ENCODE measurements at places on chromosomes 11 and 22.

GRCh38 chr22:20781272-20781990, 7.5 kb downstream of the SERPIND1 start:
- DNase-seq, result no peak

- no peak for DNase-seq
These were observed 23.6 kb upstream of the SLC25A1 start for GRCh38 chr22:19201869-19202798.

GRCh38 chr11:130032931-130033330, 30.3 kb upstream of the PRDM10 start:
- DNase-seq, result no peak

DNA sequence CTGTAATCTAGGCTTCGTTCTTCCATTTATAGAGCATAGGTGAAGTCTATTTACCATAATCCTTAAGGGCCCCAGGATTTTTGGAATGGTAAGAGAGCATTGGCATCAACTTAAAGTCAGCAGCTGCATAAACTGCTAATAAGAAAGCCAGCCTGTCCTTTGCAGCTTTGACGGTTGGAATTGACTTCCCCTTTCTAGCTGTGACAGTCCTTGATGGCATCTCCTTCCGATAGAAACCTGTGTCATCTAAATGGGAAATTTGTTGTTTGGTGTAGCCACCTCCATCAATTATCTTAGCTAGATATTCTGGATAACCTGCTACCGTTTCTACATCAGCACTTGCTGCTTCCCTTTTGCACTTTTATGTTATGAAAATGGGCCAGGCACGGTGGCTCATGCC, 58.0 kb upstream of the GLYATL1B start:
- no peak for DNase-seq

GRCh38 chr11:46936138-46937110, at the start of gene CSTPP1:
CSTPP1 (plus strand) TSS chr11:46936761; CDS start chr11:46936806, 45 bp downstream.
- DNase-seq, result peak; percentile 87
